ENCODE measurements at places on chromosomes 11 and 22.

DNA sequence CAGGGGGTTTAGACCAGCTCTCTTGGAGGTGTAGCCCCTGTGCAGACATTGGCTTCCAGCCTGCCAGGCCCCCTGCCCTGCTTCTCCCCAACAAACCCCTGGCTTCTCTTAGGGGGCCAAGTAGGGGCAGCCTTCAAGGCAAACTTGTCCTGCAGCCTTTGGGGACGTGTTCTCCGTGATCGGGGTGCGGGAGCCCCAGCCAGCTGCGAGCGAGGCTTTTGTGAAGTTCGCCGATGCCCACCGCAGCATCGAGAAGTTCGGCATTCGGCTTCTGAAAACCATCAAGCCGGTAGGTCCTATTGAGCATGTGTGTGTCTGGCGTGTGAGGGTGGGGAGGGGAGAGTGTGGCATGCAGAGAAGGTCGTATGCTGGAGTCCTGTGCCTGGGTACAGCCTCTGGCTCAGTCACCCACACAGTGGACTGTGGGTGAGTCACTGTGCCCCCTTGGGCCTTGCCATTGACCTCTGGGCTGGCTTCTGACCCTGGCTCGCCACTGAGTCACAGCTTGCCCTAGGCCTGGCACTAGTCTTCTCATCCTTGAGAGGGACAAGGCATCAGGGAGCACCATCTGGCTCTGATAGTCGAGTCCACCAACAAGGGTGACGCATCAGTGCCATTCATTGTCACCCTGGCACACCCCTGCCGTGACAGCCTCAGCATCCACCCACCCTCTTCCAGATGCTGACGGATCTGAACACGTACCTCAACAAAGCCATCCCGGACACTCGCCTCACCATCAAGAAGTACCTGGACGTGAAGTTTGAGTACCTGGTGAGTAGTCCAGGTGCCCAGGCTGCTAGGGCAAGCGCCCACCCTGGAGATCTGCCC is 11.4 kb downstream of the SLC16A8 start:
- no peak for DNase-seq

DNA sequence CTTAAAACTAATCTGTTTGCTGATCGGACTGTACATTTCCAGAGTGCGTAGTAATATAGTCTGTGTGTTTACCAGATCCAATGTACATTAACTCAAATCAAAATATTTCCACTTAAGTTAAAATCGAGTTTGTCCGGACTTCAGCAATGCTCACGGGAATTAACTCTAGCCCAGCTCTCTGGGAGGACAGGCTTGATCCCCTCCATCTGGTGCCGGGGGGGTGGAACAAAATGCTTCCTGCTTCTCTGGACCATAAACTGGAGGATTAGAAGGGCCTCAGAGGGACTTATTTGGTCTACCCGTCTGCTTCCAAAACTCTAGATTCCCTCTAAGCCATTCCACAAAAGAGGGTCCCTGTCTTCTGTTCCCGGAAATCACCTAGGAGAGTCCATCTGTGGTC is 511.2 kb downstream of the BUD13 start:
- no peak for DNase-seq

DNA sequence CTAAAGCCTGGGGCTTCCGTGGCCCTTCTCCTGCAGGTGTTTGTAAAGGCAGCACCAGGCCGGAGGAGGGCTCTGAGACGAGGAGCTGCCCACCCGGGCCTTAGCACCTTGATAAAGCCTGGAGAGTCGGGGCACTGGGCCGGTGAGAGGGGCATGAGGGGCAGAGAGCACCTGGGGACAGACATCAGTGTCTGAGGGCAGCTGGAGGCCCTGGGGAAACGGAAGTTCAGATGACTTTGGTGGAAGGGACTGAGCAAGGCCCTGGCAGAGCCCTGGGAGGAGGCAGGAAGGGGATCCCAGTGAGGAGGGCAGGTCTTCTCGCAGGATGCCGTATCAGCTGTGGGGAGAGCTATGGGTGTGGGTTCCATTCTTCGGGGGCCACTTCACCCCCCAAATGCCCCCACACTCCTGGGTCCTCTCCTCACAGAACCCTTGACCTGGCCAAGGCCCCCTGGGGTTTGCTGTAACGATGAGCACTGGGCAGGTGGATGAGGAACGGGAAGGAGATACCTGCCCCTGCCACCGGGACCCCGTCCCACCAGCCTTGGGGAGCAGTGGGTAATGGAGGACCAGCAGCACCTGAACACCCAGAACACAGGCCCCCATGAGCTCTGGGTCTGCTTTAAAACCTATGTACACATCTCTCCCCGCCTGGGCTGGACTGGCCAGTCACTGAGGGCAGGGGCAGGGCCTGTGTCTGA is 7.4 kb downstream of the C1QTNF6 start:
- no peak for DNase-seq

- no peak for DNase-seq
These were observed 356.3 kb upstream of the ISX start for GRCh38 chr22:34709641-34710040.

DNA sequence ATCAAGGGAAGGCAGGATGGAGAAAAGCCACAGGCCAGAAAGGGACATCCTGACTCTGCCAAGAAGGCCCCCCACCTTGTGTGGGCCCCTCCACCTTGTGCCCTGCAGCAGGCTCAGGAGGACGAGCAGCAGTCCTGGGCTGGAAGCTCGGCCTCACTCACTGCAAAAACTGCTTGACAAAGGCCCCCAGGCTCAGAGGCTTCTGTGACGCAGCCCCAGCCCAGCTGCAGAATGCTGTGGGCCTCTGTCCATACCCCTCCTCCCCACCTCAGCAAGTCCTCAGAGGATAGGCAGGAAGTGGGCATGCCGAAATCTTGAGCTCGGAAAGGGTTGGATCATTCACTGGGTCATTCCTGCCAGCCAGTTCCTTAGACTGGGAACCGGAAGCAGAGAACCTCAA is 61.9 kb downstream of the NRXN2 start:
- no peak for DNase-seq

DNA sequence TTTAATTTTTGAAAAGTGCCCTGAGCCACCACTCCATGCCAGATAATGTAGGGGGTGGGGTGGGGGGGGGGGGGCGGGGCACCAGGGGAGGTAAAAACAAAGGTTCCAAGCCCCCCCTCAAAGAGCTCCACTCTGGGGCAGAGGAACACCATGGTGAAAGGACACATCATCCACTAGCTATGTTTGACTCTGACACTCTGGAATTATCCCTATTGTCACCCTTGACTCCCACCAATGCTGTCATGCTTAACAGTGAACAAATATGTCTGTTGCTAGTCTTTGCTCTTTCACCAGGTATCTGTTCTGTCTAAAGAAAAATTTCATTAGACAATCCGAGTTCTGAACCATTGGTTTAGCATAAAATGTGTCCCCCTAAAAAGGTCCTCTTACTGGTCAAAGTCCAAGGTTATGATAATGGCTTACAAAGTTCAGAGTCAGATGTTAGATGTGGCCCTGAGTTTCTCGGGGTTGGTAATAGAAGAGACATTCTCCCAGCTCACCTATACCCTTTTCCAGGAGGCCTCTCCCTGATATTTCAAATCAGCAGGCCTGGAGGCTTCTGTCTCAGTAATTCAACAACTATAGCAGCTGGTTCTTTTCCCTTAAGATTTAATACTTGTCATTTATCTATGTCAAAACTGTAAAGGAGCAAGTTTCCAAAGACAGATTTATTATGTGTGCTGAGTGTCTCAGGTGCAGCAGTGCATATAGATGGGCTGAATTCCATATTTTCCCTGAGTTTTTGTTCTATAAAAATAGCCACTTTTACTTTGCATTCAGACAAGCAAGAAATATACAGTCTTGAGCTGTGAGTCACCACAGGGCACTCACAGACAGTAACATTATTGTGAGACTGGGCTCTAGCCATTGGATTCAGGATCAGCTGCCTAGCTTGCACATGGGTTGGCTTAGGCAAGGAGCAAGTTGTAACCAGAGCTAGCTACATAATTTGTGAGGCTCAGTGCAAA is 174.1 kb downstream of the CSNK2A3 start:
- DNase-seq = no peak

- DNase-seq = peak; percentile 63
These were observed 195.4 kb upstream of the ARHGAP20 start for GRCh38 chr11:110907629-110908028.

Measured in hematopoietic multipotent progenitor cell treated with erythropoietin and hydrocortisone succinate and interleukin-3 and kit ligand, for 6 days (in vitro differentiated cells).